ENCODE measurements at places on chromosomes 6 and 20.
A peak's percentile ranks its signal among the peaks of the same experiment; 100 is the strongest.

GRCh38 chr6:44138717-44139350 is 11.5 kb downstream of the TMEM63B start:
- DNase-seq, result no peak

DNA sequence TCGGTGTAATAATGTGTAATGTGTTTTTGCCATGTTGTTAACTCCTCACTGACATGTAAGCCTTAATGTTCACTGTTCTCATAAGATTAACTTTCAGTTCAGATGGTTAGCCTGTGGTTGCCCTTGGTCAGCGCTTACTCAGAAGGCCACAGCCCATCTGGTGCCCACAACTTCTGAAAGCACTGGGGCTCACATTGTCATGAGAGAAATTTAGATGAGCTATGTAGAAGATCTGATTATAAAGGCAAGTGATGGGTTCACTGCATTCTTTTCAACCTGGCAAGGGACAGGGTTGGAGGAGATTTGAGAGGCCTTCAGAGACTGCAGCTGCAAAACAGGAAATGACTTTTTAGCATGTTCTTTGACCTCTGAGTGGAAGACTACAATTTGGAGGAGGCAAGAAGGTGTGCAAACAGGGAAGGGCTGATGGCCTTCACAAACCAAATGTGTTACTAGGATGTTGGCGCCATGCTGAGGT is 242.3 kb upstream of the SUPT3H start:
- no peak for DNase-seq

GRCh38 chr20:62400021-62400420 is 7.1 kb downstream of the CABLES2 start:
- DNase-seq, result no peak

DNA sequence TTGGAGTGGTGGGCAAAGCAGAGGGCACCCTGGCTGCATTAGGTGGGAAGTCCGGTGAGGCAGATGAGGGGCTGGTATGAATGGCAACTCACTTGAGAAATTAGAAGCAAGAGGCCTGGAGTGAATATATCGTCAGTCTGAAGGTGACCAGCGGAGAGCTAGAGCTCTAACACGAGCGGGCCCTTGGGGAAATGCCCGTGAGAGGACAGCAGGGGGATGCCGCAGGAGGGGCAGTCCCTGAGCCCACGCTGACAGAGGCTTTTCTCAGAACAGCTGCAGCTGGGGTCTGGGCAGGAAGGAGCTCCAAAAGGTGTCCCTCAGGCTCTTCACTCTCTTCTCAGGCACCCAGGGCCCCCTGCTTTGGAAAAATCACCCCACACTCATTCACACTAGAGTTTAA is 32.0 kb upstream of the CD93 start:
- no peak for DNase-seq

DNA sequence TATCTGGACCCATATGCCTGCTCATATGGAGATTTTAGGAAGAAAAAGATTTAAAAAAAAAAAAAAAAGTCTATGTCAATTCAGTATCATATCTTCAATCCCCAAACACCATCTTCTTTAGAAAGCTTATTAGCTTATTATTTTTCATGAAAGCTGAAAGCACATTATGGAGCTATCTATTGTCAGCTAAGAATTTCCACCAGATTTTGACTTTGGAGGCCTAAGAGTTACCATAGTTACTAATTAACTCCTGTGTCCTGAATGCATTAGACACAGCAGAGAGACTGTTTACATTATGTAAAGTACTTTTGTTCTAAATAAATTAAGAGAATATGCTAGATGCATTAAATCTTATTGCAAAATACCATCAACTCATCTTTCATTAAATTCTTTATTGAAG is 255.5 kb upstream of the NRSN1 start:
- no peak for DNase-seq

DNA sequence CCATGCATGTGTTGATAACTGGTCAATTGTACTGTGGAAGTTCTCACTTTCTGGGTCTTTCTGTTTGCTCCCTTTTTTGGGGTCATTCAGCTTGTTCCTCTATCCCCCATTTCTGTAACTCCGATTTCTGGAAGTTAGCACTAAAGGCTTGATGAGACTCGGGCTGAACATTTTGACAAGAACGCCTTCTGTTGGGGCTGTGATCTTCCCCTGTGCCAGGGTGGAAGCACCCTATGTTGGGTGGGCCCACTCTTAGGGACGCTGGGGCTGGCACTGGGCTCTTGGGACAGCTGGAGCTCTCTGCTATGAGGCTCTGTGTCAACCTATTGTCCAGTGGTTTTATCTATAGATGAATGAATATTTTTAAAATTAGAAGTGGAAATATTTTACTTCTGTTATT is 60.1 kb upstream of the FRMD1 start:
- DNase-seq, result no peak

DNA sequence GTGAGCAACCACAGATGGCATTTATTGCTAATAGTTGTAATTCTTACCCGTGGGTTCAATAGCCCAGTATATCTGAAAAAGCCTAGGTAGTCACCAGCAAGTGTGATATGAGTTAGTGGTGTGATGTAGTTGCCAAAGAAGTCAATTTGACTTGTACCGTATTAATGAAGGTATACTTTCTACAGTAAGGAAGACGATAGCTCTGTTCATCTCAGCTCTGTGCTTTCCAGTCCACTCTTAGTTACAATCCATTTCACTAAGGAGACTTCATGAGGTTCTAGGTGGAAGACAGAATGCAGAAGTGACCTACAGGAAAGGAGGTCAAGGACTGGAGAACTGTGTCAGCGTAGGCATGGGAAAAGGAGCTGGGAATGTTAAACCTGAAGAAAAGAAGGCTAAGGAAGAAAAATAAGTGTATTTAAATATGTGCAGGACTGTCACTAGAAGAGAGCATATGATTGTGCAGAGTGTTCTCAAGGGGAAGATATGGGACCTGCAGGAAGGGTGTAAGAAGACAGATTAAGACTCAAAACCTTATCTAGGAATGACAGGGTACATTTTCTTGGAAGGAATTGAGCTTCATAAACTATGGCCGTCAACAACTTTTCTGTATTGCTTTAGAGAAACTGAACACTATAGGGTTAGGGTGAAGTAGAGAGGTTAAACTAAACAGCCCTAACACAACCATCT is 116.9 kb upstream of the SCGN start:
- DNase-seq, result no peak

DNA sequence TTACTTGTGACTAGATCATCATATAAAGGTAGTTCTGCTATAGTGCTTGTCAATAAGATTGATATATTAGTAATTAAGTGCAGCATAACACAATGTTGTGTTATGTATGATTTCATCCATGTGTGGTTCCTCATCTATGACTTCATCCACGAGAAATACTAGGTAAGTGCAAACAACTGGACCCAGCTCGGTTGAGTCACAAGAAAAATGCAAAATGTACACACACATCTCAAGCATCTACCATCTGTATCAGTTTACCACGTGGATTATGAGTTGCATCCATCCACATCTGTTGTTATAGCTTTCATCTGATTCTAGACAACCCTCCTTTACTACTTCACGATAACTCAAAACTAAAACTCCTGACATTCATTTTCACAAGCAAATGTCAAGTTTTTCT is 517.0 kb upstream of the CITED2 start:
- no peak for DNase-seq

DNA sequence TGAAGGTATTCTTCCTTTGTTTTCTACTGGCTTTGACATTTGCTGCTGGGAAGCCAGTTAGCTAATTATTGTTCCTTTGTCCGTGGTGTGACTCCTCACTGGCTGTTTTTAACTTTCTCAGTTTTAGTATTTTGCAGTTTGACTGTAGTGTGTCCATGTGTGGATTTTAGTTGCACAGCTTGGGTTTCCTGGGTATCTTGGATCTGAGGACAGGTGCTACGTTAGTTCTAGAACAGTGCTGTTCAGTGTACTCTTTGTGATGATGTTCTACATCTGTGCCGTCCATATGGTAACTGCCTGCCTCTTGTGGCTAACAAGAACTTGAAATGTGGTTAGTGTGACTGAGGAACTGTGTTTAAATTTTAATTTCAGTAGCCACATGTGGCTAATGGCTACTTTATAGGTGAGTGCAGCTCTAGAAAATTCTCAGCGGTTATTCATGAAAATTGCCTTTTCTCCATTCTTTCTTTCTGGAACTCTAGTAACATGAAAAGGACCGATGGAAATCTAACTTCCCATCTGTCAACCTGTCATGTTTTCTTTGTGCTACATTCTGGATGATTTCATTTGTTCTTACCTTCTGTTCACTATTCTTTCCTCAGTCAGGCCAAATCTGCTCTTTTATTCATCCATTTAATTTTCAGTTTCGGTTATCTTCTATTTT is 7.4 kb downstream of the SNX9 start:
- DNase-seq, result no peak

GRCh38 chr20:56765172-56766073 is 136.3 kb downstream of the TFAP2C start:
- no peak for DNase-seq

DNA sequence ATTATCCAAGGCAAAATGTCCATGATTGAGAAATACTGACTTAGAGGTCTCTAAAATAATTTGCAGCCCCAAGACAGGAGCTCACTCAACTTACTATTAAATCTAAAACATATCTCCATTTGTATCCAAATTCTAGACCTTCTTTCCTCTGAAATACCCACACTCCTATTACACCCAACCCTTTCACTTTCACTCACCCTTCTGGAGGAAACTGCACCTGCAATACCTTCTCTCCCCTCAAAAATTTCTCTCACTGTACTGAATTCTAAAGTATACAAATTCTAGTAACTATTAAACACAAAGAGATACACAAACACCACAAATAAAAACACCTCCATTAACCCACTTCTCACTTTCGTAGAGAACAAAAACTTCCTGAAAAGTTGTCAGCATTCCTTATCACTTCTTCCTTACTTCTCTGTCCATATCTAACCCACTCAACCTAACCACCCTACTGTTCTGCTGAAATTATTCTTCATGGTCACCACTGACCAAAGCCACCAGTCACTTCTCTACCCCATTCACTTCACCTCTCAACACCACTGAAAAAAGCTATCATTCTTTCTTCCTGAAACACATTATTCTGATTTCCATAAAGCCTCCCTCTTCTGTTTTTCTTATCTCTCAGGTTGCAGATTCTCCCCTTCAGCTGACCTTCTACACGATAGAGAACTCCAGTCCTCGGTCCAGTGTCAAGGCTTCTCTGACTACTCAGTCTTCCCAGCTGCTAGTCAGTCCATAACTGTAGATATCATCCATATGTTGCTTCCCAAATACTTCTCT is 12.0 kb downstream of the LMBRD1 start:
- no peak for DNase-seq

GRCh38 chr6:33619166-33619840 is 1.8 kb upstream of the ITPR3 start:
- no peak for DNase-seq

- no peak for DNase-seq
Observed at GRCh38 chr20:46985671-46986070, 91.0 kb downstream of the EYA2 start.

GRCh38 chr6:3314621-3315467 is 56.1 kb downstream of the PSMG4 start:
- DNase-seq, result no peak

DNA sequence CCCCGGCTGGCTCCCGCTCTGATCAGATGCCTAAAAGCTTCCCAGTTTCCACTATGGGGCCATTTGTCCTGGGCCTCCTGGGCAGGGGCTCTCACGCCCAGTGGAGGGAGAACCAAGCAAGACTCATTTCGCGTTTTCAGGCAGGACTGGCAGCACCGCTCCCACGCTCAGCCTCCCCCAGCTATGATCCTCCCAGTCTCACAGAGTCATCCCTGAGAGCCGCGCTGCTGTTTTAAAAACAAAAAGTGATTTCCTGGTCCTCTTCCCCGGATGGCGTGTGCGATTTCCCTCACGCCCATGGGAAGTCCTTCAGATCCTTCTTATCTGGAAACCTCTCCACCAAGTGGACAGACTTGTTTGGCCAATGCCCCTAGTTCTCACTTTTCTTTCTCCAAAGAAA is at the start of gene ADGRF5:
TSS of gene ADGRF5 (minus strand) at position 208 of the 400 bp plus-strand sequence. CDS start 15,176 bp downstream, outside the sequence.
- DNase-seq, result no peak

DNA sequence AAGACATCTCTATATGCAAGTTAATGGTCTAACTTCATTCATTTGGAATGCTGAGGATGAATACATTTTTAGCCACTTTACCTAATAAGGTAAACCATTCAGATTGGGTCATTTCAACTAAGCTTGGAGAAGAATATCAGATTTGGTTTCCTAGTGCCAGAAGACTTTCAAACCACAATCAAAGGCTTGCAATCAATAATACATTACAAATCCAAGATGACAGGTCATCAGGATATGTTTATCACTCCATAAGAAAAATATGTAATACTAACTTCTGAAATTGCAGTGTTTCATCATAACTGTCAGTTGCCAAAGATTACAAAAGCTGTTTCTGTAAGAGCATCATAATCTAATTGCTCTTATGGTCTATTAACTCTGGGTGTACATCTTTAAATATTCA is 654.0 kb downstream of the COL12A1 start:
- no peak for DNase-seq

DNA sequence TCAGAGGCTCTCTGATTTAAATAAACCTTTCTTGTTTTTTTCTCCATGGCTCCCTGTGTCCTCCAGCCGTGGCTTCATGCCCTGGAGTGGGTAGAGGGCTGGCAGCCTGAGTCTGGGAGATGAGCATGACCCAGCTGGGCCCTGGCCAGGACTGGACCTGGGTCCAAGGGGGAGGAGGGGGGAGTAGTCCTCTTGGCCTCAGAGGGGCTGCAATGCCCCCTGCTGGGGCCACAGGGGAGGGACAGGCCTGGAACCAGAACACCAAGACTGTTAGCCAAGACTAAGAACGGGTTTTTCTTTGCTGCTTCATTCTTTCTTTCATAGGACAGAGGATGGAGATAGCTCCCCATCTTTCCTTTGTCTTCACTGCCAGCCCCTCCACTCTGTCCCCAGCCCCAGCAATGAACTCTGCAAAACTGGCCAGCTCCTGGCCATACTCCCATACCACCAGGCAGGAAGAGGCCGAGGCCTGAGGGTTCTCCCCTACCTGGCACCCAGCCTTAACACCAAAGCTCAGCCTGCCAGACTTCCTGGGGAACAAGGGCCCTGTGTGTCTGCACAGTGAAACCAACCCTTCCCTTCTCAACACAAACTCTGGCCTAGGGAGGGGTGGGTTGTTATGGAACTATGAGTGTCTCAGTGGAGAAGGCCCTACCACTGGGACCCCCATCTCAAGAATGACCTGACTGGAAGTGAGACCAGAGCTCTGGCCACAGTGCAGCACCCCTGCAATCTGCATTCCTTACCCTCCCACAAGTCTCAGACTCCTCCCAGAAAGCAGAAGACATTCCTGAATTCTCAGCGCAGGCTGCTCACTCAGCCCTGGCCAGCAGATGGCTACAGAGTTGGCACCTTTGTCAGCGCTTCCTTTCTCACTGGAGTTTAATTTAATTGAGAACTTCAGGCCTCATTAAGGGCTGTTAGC is 11.0 kb downstream of the SLC29A1 start:
- DNase-seq, result peak; percentile 66

GRCh38 chr6:163707387-163708355 is 293.2 kb downstream of the QKI start:
- peak; percentile 47 for DNase-seq
